Spinal cord (tissue), 10 donors: ENCODE measurements at places on chromosomes 1 and 21. TPM values are rescaled to one million over a fixed set of nuclear protein-coding genes. Genes with fewer than 3 reads are reported as not detected.

- no peaks in the 10 kb centered on the region for H3K36me3 ChIP-seq
- H3K27me3 ChIP-seq, result no peaks in the 10 kb centered on the region
- H3K4me3 ChIP-seq, result no peak overlapping the region
- no peak overlapping the region for H3K27ac ChIP-seq
Observed at GRCh38 chr1:97812076-97812475, 108.8 kb downstream of the DPYD start.

DNA sequence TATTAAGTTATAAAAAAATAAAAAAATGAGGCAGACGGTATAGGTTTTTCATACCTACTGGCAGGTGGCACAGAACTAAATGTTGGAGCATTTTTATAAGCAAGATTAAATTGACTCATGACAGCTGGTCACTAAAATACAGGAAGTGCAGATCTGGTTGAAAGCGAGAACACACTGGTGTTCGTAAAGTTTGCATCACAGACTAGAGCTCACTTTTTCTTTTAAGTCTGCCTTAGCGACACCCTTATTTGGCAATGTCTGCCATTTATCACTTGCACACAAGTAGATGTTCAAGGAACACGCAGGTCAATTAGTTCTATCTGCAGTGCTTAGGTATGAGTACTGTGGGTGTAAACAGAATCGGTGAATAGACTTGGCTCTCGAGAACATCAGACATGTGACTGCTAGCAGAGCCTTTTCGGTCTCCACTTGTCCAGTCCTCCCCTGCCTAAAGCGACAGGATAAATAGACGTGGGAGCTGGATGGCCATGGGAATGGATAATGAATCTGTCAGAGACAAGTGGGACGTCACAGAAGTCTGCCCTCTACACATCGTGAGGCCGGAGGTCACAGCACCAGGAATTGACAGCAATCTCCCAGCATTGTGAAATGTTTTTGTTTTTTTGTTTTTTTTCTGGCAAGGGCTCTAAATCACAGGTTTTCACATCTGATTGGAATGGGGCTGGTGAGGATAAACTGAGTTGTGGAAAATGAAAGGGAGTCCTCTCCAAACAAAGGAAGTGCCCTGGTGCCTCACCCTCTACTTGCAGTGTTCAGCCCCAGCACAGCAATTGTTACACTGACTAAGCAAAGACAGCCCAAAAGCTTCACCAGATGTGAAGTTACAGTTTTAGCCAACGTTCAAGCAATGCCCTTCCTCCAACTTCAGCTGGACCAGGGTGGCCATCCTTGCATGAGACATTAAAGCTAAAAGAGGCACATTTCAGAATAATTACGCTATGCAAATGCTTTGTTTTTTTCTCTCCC lies 248.9 kb downstream of the NTNG1 start:
- peaks cover under 1% of the 10 kb centered on the region for H3K4me1 ChIP-seq
- no peak for DNase-seq
- H3K4me3 ChIP-seq, result no peak overlapping the region

- H3K27me3 ChIP-seq, result no peaks in the 10 kb centered on the region
- no peak overlapping the region for H3K4me3 ChIP-seq
- no peak overlapping the region for H3K27ac ChIP-seq
- H3K4me1 ChIP-seq, result peaks cover 5% of the 10 kb centered on the region
- no peaks in the 10 kb centered on the region for H3K36me3 ChIP-seq
Observed at GRCh38 chr1:117017062-117017461, 15.5 kb downstream of the CD101 start.

DNA sequence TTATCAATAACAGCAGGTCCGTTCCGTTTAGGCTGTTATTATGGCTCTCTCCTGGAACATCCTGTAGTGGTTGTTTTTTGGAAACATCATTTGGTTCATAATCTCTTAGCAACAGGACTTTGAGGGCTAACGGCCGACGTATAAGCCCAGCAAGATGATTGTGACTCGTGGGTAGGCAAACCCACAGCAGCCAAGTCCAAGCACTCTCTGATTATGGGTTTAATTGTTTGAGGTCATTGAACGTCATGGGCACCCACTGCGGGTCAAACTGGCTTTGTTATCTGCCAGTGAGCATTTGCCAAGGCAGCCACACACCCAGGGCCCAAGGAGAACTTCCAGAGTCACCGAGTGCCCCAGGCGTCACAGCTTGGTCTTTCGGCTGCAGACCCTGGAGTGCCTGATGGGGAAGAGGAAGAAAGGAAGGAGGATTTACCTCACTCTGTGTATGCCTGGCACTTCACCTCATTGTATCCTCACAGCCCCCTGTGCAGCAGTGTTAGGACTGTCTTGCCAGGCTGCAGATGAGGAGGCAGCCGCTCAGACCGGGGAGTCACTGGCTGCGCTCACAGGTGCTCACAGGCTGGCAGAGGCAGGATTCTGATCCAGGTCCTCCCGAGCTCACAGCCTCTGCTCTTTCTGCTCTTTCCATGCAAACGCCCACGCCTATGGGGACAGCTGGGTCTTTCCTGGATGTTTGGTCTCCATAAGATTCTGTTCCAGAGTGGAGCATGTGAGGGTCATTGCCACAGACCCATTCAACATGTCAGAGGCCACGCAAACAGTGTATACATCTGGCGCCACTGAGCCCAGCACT lies 30.8 kb upstream of the EPS8L3 start:
- peak; percentile 23 for DNase-seq
- no peak overlapping the region for H3K27ac ChIP-seq
- no peaks in the 10 kb centered on the region for H3K27me3 ChIP-seq
- no peak overlapping the region for H3K4me3 ChIP-seq

GRCh38 chr1:236534151-236534651 lies 10.4 kb downstream of the LGALS8 start:
- no peak overlapping the region for H3K27ac ChIP-seq
- no peak overlapping the region for H3K4me3 ChIP-seq
- H3K4me1 ChIP-seq, result peaks cover 4% of the 10 kb centered on the region

DNA sequence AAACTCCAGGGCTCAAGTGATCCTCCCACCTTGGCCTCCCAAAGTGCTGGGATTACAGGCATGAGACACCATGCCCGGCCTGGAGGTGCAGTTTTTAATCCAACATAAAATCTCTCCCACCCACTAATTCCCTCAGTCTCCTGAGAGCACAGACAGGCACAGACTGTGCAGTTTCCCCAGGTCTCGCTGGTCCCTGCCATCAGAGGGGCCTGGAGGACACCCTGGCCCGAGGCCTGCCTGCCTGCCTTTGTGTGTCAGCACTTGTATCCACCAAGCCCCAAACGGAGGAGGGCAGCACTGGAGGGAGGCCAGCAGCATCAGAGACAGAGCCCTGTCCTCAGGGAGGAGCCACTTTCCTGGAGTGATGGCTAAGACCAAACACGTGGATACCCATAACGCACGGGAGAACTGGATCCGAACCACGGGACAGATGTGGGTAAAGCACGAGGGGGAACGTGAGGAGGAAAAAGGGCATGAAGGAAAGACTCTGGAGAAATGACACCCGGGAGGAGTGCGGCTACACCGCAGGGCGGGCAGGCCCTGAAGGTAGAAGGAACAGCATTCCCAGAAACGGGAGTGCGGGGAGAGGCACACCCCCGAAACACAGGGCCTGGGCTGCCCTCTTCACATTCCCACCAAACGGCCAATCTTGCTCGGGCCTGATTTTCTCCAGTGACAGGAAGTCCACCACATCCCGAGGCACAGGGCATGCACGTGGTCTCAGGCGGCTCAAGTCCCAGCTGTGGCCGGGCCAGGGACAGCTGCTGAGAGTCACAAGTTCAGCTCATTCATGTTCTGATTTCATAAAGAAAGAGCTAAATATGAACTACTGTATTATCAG lies 29.7 kb downstream of the NPHP4 start:
- H3K27me3 ChIP-seq, result no peaks in the 10 kb centered on the region
- H3K4me1 ChIP-seq, result peaks cover 12% of the 10 kb centered on the region
- no peak overlapping the region for H3K4me3 ChIP-seq
- H3K27ac ChIP-seq, result no peak overlapping the region
- H3K36me3 ChIP-seq, result peaks cover 74% of the 10 kb centered on the region

GRCh38 chr1:98027103-98027705 lies 106.4 kb upstream of the DPYD start:
- H3K4me1 ChIP-seq, result no peaks in the 10 kb centered on the region
- no peak for DNase-seq
- no peaks in the 10 kb centered on the region for H3K27me3 ChIP-seq
- no peak overlapping the region for H3K27ac ChIP-seq
- H3K4me3 ChIP-seq, result no peak overlapping the region

DNA sequence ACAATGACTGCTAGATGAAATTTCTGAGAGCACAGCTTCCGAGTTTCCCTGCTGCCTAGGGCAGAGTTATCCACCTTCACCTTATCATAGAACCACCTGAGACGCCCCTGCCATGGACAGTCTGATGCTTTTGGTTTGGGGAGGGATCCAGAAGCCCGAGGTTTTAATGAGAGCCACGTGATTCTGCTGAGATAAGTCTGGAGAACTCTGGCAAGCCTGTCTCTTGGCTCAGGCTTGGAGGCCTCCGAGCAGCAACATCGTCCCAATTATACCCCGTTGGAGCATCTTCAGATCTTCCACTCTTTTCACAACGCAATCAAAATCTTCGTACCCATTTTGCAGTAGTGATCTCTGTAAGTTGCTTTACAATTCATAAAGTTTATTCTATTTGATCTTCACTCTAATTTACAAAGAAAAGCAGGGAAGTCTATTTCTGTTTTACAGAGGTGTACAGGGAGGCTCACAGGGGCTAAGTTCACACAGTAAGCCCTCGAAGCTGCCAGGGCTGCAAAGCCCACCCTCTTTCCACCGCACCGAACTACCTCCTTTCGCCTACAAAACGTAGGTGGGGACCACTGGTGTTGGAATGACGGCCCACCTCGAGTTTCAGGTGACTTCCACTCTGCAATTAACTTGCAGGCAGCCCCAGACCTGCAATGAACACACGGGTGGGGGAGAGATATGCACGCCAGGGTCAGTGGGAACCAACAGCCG lies 513 bp upstream of the HHAT start:
- peak overlapping the region; percentile 82 for H3K4me3 ChIP-seq
- peak overlapping the region; percentile 83 for H3K27ac ChIP-seq
- no peaks in the 10 kb centered on the region for H3K36me3 ChIP-seq
- DNase-seq, result no peak
- H3K27me3 ChIP-seq, result no peaks in the 10 kb centered on the region
- H3K4me1 ChIP-seq, result peaks cover 8% of the 10 kb centered on the region

- H3K36me3 ChIP-seq, result peaks cover 9% of the 10 kb centered on the region
- no peaks in the 10 kb centered on the region for H3K4me1 ChIP-seq
- no peak overlapping the region for H3K4me3 ChIP-seq
Observed at GRCh38 chr1:246641394-246641793, 75.1 kb downstream of the CNST start.

DNA sequence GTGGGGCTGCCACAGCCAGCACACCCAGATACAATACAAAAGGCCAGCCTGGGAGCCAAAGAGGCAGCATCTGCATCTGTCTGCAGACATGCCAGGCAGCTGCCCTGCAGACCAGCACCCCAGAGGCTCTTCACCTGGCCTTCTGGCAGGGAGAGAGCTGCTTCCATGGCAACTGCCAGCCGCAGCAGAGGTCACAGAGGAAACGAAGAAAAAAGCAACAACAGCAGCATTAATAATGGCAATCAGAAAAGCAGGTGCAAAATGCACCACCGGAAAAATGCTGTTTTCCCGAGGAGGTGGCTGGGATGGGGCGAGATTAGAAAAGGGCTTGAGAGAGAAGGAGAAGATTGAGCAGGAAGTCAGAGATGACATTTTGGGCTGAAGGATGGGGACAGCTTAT lies 309.5 kb downstream of the PCP4 start:
- H3K36me3 ChIP-seq, result peaks cover 3% of the 10 kb centered on the region
- H3K4me1 ChIP-seq, result peaks cover 10% of the 10 kb centered on the region
- no peak overlapping the region for H3K4me3 ChIP-seq
- no peak overlapping the region for H3K27ac ChIP-seq
- H3K27me3 ChIP-seq, result no peaks in the 10 kb centered on the region

DNA sequence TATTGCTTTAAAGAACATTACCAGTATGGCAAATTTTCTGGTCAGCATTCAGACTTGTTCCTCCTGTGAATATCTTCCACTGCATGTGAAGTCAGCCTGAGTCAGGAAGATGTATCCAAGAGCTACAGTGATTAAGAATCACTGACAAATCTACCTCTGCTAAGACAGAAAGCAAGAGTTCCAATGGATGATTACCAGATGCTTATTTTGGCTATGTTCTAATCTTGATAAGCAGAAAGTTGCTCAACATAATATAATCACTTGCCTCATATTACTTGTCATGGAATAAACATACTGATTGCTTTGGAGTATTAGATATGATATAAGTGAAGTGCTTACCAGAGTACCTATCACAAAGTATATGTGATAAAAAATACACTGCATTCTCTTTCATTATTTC lies 738.1 kb downstream of the ADGRL2 start:
- H3K27ac ChIP-seq, result no peak overlapping the region
- H3K4me3 ChIP-seq, result no peak overlapping the region
- no peaks in the 10 kb centered on the region for H3K27me3 ChIP-seq
- no peaks in the 10 kb centered on the region for H3K4me1 ChIP-seq
- no peak for DNase-seq

- peaks cover 42% of the 10 kb centered on the region for H3K4me1 ChIP-seq
- H3K4me3 ChIP-seq, result peak overlapping the region; percentile 43
- H3K27me3 ChIP-seq, result no peaks in the 10 kb centered on the region
- peak overlapping the region; percentile 97 for H3K27ac ChIP-seq
- DNase-seq, result no peak
- no peaks in the 10 kb centered on the region for H3K36me3 ChIP-seq
Observed at GRCh38 chr1:31715087-31715872, 11.5 kb upstream of the COL16A1 start.

DNA sequence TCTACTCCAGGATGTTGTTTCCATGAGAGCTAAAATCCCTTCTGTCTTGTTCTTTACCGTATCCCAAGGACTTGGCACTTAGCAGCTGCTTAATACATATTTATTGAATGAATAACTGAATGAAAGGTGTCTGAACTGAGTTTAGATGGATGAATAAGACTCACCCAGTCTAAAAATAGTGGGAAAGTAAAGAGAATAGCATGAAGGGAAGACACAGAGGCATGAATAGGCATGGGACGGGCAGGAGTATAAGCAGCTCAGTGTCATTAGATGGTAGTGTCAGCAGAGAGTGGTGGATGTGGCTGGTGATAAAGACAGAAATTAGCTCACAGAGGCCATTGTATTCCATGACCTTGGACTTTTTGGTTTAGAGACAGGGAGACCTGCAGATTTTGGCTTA lies 9.2 kb downstream of the IL12RB2 start:
- DNase-seq, result no peak
- H3K4me1 ChIP-seq, result no peaks in the 10 kb centered on the region
- no peaks in the 10 kb centered on the region for H3K36me3 ChIP-seq
- H3K27me3 ChIP-seq, result peaks cover 2% of the 10 kb centered on the region

DNA sequence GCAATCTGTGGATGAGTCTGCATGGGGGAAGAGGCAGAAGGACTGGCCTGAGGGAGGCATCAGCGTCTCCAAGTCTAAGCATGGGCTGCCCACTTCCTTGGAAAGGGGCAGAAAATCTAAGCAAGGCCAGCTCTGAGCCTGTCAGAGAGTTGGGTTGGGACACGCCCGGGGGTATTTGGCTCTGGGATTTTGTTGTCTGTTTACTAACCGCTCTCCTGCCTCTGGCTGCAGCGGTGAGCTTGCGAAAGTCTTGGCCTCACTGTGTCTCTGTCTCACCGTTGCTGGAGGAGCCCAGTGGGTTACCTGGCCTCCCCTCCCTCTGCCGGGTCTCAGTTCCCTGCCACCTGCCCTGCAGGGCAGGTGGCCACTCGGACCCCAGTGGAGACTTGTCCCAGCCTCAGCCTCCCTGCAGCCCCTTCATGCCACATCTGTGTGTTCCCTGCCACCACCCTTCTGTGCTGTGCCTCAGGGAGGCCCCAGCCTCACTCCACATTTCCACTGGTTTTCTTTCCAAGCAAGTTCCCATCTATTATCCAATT lies 33.7 kb downstream of the EDN2 start:
- no peak for DNase-seq
- H3K27me3 ChIP-seq, result no peaks in the 10 kb centered on the region
- no peaks in the 10 kb centered on the region for H3K36me3 ChIP-seq
- no peak overlapping the region for H3K4me3 ChIP-seq
- H3K4me1 ChIP-seq, result peaks cover 38% of the 10 kb centered on the region

RHOC gene
- 282 TPM for total RNA-seq

GPX7 gene
- 85.6 TPM for total RNA-seq

KHDC4 gene
- total RNA-seq, result 40.1 TPM

PROK1 gene
- total RNA-seq, result 0.30 TPM

OR2L3 gene
- 0.79 TPM for total RNA-seq

SHC1 gene
- 28.5 TPM for total RNA-seq
